MG63 (cell line): ENCODE measurements at places on chromosomes 3 and 15. TPM values are rescaled to one million over a fixed set of nuclear protein-coding genes. Genes with fewer than 3 reads are reported as not detected.

DNA sequence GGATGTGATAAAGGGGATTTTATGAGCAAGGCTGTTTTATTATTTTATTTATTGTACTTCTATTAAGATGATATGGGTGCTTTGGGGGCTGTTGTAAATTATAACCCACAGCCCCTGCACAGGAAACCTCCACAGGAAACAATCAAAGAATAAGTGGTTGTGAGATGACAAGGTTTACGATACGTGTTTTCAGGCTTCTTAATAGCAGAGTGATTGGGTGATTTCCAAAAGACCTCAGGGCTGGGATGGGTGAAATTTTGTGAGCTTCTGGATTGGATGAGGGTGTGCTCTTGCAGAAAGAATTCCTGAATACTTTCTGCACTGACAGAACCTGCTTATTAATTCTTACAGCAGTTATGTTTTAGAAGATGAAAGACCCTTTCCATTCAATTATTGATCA lies 21.4 kb downstream of the CHL1 start:
- DNase-seq: no peak

DNA sequence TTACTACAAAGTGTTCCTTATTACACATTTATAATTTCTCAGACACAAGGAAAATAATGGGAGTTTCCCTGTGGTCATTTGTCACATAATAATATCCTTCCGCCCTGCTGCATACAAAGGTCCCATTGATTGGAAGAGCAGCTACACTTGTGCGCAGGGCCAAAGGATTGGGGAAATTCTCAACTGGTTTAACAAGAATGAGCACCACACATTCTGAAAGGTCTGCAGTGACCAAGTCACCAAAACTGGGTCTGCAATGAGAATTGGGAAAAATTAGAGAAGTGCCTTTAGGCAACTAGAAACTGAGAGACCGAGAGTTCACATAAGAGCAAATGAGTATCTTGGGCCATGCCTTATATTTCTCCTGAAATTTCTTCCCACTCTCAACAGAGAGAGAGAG lies 98.2 kb upstream of the NR2F2 start:
- no peak for DNase-seq

DNA sequence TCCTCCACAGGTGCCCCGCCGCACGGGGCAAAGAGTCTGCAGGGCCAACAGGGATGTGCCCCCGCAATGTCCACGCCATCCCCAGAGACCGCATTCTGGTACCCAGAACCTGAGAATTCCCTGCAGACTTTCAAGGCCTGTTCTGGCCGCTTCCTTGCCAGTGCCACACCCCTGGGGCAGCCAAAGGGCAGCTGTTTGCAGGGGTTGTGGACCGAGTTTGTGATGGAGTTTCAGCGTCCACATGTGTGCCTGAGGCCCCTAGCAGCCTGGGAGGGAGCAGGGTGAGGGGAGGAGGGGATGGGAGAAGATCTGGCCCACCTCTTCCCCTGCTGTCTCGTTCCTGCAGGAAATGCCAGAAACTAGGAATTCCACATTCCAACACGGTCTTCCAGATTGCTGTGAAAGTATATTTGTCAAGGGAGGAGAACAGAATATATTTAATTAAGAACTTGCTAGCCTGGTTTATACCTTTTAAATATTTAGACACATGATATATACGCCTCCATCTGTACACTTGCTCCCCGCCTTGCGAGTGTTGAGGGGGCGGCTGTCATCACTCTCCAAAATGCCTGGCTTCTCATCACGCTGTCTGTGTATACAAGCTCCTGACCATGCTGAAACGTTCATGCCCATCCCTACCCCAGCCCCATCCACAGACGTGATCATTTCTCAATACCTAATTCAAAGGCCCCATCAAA lies 31.1 kb upstream of the RASA2 start:
- no peak for DNase-seq

DNA sequence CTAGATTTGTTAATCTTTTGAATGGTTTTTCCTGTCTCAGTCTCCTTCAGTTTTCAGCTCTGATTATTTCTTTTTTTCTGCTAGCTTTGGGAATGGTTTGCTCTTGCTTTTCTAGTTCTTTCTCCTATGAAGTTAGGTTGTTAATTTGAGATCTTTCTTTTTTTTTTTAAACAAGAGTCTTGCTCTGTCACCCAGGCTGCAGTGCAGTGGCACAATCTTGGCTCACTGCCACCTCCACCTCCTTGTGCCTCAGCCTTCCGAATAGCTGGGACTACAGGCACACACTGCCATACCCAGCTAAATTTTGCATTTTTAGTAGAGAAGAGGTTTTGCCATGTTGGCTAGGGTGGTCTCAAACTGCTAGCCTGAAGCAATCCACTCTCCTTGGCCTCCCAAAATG lies 56.7 kb downstream of the UQCC5 start:
- DNase-seq: no peak

- DNase-seq: peak; percentile 40
These were observed 2.9 kb downstream of the CORO2B start for GRCh38 chr15:68581725-68582124.

DNA sequence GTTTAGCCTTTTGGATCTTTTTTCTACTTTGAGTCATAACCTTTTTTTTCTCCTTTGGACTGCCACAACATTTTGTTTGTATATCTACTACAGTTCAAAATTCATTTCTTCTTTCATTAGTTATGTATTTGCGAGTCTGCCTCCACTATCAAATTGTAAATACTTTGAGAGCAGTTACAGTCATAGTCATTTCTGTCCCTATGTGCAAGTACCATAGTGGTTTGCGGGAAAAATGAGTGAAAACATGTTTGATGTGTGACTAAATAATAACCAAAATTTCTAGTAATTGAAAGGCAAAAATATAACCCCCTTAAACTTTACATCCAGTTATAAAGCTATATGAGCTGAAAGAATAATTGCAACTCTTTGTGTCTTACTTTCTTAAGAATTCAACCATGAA lies 45.8 kb upstream of the CCDC50 start:
- no peak for DNase-seq

- no peak for DNase-seq
These were observed 9.0 kb downstream of the PODXL2 start for GRCh38 chr3:127637971-127638370.

DNA sequence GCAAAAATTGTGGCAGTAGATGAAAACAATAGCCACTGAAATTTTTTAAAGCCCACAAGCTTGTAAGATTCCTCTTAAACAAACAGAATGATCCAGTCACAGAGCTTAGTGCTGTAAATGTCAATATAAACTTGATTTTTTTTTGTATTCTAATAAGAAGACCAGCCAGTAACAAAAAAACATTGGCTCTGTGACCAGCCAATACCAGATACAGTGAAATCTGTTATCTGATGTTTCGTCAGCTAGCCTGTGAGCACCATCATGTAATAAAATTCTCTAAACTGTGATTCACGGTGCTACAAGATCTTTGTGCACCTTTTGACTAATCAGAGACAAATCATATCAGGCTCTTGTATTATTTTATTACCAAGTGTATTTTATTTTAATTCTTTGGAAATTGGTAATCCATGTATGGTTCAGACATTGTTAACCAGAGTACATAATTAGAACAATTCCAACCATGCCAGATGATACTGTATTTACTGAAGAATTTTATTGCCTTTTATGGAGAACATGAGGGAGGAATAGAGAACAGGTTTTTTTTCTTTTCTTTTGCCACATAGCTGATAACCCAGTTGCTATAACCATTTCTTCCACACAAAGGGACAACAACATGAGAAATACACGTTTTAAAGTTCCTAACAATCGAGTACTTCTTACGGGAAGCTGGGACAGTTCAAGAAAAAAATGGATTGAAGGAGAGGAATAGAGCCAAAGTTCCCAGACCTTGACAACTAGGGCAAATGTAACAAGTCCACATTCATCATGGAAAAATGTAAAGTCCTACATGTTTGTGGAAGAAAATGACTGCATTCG lies 71.9 kb downstream of the FILIP1L start:
- peak; percentile 47 for DNase-seq

DNA sequence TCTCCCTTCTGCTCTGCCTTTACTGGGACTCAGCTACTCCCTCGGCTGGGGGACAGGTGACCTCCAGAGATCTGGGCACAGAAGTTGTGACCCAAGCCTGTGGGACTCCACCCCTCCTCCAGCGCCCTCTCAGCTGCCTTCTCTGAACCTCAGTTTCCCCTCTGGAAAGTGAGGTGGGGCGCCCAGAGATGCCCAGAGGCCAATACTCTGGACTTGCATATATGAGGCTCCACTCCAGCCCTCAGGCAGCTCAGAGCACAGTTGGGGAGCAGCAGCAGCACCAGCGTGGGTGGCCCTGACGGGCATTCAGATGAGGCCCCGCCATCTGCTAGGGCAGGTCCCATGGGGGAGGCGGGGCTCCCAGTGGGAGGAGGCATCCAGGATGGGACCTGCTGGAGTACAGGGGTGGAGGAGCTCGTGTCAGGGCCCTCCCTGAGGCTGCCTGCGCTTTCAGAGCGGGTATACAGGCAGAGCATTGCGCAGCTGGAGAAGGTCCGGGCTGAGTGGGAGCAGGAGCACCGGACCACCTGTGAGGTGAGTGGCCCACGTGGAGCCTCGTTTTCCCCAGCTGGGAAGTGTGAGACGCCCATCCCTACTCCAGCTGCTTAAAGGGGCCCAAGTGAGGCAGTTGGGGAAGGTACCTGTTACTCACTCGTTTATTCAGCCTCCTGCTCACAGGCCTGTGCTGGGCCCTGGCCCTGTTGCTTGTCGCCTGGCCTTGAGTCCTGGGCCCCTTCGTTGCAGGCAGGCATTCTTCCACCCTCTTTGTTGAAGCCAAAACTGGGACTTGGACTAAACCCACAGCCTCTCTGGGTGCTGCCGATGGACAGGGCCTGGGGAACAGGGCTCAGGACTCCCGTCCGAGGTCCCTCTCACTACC lies 35.4 kb downstream of the PSTPIP1 start:
- DNase-seq: no peak

- DNase-seq: peak; percentile 30
These were observed 771.2 kb upstream of the ARRDC4 start for GRCh38 chr15:97189162-97189780.

GRCh38 chr3:167520266-167521005 lies 46.6 kb upstream of the SERPINI2 start:
- no peak for DNase-seq

DNA sequence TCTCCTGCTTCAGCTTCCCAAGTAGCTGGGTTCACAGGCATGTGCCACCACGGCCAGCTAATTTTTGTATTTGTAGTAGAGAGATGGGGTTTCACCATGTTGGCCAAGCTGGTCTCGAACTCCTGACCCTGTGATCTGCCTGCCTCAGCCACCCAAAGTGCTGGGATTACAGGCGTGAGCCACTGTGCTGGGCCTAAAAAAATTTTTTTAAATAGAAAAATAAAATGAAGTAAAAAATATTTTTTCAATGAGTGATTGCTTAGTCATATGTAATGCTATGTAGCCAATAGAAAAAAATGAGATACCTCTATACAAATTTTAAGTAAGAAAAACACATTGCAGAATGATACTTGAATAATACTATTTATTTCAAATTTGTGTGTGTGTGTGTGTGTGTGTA lies 27.9 kb upstream of the SLC30A4 start:
- DNase-seq: peak; percentile 24

GRCh38 chr3:133712017-133712416 lies 34.2 kb upstream of the TF start:
- no peak for DNase-seq

DNA sequence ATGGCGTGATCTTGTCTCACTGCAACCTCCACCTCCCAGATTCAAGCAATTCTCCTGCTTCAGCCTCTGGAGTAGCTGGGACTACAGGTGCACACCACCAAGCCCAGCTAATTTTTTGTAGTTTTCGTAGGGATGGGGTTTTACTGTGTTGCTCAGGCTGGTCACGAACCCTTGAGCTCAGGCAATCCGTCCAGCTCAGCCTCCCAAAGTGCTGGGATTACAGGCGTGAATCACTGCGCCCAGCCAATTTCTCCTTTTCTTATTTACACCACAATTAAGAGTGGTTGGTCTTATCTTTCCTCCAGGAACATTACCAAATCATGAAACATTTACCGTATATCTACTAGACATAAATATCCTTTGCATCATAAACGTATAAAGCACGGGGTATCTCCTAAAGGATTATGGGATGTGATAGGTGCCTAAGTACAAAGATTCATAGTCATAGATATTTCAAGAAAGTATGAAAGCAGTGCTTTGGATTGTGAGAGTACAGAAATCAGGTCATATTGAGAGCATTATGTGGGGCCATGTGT lies 194.5 kb downstream of the RBMS3 start:
- DNase-seq: no peak

GRCh38 chr3:28674212-28674611 lies 325.6 kb upstream of the AZI2 start:
- DNase-seq: no peak

DNA sequence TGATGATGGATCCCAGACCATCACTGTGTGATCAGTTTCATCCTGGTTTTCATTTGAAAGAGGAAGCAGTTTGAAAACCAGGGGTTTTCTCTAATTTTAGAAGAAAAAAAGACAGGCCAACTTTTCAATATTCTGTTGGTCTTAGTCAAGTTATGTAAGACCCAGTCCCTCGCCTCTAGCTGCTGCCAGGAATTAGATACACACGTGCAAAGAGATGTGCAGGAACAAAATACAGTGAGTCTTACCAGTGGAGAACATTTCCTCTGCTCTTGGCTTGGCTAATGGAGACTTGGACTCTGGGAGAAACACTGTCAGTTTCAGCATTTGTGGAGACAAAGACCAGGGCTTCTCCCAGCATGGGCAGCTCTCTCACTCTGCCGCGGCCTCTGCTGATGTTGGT lies 214.9 kb upstream of the C2CD4B start:
- no peak for DNase-seq

- DNase-seq: no peak
These were observed 41.2 kb downstream of the PIGB start for GRCh38 chr15:55360256-55360655.

GRCh38 chr3:162658003-162658402 lies 1161.4 kb downstream of the OTOL1 start:
- DNase-seq: no peak

- DNase-seq: no peak
These were observed 23.5 kb downstream of the B3GALNT1 start for GRCh38 chr3:161081633-161082032.

DNA sequence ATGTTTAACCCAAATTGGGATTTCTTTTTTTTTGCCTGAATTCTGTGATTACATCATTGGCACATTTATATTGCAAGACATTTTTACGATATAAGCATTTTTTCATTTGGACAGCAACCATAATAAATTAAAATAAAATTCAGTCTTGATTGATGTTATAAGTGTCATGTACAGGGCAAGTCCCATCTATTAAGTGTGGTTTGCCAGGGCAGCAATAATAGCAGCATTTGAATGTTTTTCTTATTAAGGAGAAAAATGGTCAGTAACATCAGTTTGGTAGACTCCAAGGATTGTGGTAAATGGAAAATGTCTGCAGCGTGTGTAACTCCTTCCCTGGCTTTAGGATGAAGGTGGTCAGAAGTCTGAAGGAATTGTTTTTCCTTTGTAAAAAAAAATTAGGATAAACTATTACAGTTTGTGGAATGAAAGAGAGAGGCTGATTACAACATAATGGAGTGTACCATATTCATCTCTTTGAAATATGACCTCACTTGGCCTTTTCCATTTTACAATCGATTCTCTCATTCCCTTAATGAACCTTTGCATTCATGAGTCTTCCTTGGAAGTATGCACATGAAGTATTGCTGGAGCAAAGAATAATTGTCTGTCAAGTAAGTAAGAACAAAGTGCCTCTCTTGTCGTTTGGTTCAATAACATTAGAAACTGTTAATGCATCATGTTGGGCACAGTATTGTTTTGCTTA lies 405.4 kb upstream of the THRB start:
- DNase-seq: no peak

- DNase-seq: no peak
These were observed 32.6 kb downstream of the EEFSEC start for GRCh38 chr3:128185630-128186447.

Gene DNAH12
- total RNA-seq: not detected in 2 replicates

Gene MEIS2
- 2.0 and 3.1 TPM in 2 replicates for total RNA-seq

Gene GRM2
- total RNA-seq: not detected in 2 replicates

Gene NR1I2
- total RNA-seq: not detected in 2 replicates

Gene GATA2
- 0.27 and 2.6 TPM in 2 replicates for total RNA-seq

Gene IL17RB
- total RNA-seq: 0.89 and 2.4 TPM in 2 replicates

Gene GOLGA8Q
- total RNA-seq: 0.43 TPM in 1 of 2 replicates, not detected in the other
